ENCODE measurements at places on chromosomes 7 and 10.

GRCh38 chr10:58027426-58027825 lies 240.3 kb downstream of the IPMK start:
- peak; percentile 17 for DNase-seq

DNA sequence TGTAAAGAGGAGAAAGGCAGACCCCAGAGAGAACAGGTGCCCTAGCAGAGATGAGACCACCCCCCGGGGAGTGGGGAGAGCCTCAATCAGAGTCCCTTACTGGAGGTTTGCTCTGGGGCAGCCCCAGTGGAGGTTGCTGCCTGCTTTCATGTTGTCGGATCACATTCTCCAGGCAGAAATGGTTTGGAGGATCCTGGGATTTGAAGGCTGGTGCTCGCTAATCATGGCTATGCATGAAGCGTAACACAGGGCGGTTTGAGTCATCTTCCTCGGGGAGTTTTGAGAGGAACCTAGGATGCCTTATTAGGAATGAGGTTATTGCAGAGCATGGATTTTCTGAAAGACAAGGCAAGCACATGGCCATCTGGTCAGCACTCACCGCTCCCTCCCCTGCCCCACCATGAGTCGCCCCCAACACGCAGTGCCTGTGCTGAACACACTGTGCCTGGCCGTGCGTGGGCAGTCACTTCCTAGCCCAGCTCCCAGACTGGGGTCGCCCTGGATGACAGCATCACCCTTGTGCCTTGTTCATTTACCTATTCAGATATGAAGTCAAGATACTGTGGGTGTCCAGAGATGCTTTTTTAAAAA lies 319.9 kb downstream of the DPP6 start:
- no peak for DNase-seq

GRCh38 chr10:103067484-103067883 lies 125.6 kb downstream of the NT5C2 start:
- no peak for DNase-seq

DNA sequence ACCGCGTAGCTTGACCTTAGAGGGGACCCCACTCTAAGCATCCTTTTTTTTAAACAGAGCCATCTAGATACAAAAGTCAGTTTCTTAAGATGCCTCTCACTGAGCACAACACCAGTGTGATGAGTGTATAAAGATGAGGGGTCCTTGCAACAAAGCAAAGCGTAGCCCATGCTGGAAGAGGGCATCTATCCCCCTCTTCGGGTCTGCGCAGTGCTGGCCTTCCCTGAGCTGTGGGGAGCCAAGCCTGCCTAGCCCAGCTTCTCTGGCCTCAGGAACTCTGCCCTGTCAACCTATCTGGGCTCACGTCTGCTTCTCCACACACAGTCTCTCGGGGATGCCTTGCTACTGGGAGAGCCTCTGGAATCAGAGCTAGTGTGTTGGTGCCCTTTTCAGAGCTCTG lies 114.0 kb downstream of the NT5C2 start:
- DNase-seq: no peak

DNA sequence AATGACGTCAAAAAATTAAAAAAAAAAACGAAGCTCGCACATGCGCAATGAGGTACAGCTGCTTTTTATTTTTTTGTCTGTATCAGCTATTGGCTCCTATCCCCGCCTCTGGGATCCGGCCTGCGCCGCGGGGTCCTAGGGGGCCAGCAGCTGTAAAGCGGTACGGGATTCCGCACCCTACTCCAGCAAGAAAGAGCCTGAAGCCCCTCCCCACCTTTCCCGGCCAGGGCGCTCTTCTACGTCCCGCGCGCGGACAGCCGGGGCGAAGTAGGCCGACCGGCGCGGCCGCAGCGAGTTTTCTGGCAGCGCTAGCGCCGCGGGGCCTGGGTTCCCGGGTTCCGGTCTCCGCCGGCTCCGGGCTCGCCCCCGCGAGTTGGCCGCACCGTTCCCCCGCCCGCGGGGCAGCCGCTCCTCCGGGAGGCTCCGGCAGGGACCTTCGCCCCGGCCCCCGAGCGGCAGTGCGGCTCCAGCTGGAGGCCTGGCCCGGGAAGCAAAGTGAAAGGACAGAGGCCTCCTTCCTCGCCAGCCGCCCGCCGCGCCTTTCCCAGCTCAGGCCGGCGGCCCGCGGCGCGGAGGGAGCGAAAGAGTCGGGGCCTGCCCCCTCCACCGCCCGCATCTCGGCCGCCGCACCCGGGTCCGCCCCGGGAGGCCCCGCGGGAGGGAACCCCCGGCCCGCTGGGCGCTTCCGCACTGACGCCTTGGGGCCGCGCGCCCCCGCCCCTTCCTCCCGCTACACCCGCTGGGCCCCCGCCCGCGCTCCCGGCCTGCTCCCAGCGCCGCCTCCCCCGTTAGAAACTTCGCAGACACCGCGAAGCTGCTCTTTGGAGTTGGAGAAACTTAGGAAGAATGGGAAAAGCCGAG lies 4.7 kb upstream of the SPAG6 start:
- peak; percentile 65 for DNase-seq

- DNase-seq: no peak
Measured at GRCh38 chr10:101629837-101630632, 41.9 kb downstream of the DPCD start.

DNA sequence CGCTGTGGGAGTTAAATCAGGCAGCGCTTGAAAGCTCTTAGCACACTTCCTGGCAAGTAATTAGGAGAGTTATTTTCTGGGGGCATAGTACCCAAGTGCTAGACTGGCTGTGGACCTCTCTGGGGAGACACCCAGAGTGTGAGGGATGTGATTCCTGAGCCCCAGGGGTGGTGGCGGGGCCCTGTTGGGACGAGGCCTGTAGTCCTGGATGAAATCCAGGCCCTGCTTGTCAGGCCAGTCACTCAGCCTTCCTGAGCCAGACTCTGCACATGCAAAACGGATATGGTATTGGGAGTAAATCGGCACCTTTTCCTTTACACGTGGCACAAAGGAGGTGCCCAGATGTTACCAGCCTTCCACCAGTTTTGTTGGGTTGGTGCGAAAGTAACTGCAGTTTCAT lies 31.2 kb downstream of the TRRAP start:
- no peak for DNase-seq

- no peak for DNase-seq
Measured at GRCh38 chr7:142481548-142481947, 223.7 kb upstream of the PRSS58 start.

DNA sequence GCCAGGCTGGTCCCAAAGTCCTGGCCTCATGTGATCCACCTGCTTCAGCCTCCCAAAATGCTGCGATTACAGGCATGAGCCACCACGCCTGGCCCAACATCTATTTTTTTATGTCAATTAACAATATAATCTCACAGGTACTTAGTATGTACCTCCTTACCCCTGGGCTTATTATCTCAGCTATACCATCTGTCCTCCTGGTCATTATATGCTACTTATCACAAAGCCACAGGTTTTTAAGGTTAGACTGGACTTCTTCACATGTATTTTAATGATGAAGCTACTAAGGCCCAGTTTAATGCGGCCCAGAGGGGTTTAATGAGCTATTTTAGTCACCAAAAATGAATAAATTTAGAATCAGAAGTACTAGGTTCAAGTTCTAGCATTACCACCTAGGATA lies 3.4 kb downstream of the NSUN6 start:
- DNase-seq: no peak

GRCh38 chr7:119929891-119930290 lies 343.1 kb upstream of the KCND2 start:
- DNase-seq: no peak

- no peak for DNase-seq
Measured at GRCh38 chr7:93231259-93231658, 907 bp upstream of the VPS50 start.

DNA sequence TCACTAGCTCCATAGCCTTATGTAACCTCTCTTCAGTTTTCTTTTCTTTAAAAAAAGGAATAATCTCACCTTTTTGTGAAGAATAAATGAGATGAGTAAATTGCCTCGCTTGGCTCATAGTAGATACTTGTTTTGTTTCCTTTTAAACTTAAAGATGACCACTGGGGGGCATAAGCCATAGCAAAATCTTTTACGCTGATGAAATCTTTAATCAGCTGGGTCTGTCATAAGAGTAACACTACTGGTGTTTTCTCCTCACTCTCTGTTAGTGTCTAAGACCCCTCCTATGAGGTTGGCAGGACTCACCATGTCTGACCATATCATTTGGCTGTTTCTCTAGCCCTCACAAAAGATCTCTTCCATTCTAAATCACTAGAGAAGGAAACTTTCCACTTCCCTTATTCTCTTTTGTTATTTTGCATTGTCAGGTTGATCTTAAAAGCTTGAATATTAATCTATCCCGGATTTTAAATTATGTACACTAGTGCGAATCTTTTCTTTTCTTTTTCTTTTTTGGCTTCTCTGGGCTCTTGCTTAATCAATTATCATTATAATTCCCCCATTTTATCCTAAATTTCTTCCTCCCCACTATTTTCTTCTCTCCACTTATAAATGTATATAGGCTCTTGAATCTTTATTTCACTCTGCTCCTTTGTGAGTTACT lies 12.5 kb downstream of the STAG3 start:
- peak; percentile 42 for DNase-seq

GRCh38 chr10:25651534-25651933 lies 282.5 kb upstream of the MYO3A start:
- no peak for DNase-seq

GRCh38 chr10:22379059-22379458 lies 33.8 kb downstream of the SPAG6 start:
- no peak for DNase-seq

DNA sequence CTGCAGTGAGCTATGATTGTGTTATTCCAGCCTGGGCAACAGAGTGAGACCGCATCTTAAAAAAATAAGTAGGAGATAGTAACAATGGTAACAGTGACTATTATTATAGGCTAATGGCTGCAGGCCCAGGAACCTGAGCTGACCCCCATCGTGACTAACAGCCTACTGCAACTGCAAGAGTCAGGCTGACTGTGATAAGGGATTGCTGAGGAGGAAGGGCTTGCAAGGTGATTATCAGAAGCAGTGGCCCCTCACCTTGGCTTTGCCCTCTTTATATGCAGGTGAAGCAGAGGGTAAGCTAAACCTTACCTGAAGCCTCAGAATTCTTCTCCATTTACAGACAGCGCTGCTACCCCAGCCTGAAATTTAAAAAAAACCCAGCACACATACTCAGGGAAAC lies 83.9 kb upstream of the SDK1 start:
- peak; percentile 66 for DNase-seq

GRCh38 chr10:116418389-116418788 lies 9.3 kb upstream of the PNLIPRP3 start:
- DNase-seq: no peak

DNA sequence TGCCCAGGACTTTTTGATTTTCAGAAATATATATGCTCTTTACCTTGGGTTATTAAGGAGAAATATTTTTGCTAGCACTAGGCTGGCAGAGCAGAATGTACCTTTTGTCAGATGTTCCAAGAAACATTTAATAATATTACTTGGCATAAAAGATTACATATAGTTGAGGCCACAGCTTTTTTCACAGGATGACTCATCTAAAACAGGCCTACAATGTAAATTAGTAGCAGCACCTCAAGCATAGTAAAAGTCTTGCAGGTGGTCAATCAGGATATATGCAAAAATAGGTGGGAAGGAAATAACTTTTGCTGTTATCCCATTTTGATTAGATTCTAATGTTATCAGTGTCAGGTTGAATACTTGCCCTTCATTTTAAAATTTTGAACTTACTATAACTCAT lies 14.9 kb upstream of the ITGB1 start:
- DNase-seq: peak; percentile 61

DNA sequence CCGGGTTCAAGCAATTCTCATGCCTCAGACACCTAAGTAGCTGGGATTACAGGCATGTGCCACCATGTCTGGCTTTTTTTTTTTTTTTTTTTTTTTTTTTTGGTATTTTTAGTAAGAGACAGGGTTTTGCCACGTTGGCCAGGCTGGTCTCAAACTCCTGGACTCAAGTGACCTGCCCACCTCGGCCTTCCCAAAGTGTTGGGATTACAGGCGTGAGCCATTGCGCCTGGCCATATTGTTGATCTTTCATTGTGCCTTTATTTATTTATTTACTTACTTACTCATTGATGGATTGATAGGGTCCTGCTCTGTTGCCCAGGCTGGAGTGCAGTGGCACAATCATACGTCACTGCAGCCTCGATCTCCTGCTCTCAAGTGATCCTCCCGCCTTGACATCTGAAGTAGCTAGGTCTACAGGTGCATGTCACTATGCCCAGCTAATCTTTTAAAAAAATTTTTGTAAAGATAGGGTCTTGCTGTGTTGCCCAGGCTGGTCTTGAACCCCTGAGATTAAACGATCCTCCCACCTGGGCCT lies 30.4 kb downstream of the SVIL start:
- DNase-seq: no peak

DNA sequence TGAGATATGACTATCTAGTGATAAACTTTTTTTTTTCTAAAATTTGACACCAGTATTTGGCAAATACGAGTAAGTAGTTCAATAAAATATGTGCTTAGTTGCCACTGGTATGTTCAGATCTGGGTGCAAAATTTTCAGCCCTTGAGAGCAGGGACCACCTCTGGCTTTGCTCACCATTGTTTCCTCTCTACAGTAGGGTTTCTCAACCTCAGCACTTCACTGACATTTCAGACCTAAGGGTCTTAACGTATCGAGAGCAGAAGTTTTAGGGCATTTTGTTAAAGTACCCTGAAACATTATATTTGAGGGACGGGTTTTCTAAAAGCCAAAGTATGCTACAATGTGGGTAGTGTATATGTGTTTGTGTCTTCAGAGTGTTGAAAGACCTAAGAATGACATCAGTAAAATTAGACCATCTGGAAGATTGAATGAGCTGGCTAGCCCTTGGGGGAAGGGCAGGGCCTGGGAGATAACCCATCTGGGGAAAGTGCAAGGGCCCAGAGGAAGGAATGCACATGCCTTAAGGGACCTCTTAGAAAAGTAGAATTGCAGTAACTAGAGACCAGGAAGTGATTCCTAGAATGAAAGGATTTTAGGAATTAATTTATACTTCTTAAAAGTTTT lies 11.8 kb downstream of the BZW2 start:
- peak; percentile 40 for DNase-seq

GRCh38 chr10:71504168-71504567 lies 107.4 kb downstream of the CDH23 start:
- DNase-seq: no peak

GRCh38 chr7:5343884-5344283 lies 61.1 kb downstream of the SLC29A4 start:
- no peak for DNase-seq

DNA sequence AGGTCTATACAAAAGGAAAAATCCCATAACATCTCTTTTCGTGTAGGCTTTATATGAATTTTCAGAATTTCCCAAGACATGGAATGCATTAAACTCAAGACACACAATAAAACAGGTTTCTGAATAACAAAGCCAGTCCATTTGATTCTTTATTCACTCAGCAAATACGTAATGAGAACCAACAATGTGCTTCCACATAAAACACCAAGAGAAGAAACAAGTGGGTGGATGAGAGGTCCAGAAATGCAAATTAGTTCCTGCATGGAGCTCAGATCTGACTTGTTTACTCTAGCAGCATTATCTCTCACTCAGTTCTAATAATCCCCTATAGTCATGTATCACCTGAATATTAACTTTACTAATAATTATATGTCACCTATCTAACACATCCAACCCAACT lies 249.5 kb downstream of the LRRTM3 start:
- no peak for DNase-seq

- peak; percentile 27 for DNase-seq
Measured at GRCh38 chr7:47226696-47227095, 355.2 kb downstream of the TNS3 start.

- DNase-seq: no peak
Measured at GRCh38 chr10:122707535-122707934, 7.9 kb upstream of the C10orf120 start.

GRCh38 chr10:86728056-86728455 lies 28.4 kb upstream of the BMPR1A start:
- DNase-seq: peak; percentile 33

- no peak for DNase-seq
Measured at GRCh38 chr10:23614483-23614882, 175.6 kb downstream of the OTUD1 start.

Data from renal cortical epithelial cell (primary cell).